ENCODE measurements at places on chromosomes 13 and 19. TPM values are rescaled to one million over a fixed set of nuclear protein-coding genes. Genes with fewer than 3 reads are reported as not detected.

ZNF728 gene
- total RNA-seq: not detected

GJB6 gene
- 0.96 TPM for total RNA-seq

CYP2A7 gene
- not detected for total RNA-seq

NHLRC3 gene
- 22.0 TPM for total RNA-seq

COQ8B gene
- 28.9 TPM for total RNA-seq

KCNJ14 gene
- 1.8 TPM for total RNA-seq

DBP gene
- total RNA-seq: 6.4 TPM

METTL21C gene
- not detected for total RNA-seq

UGGT2 gene
- not detected for total RNA-seq

OR7A5 gene
- total RNA-seq: not detected

ZNF99 gene
- total RNA-seq: not detected

CYP2F1 gene
- not detected for total RNA-seq

PSG6 gene
- total RNA-seq: not detected

IRGC gene
- total RNA-seq: not detected

All from T-helper 1 cell treated with Interleukin-12 subunit alpha and Interleukin-12 subunit beta and Interleukin-4 antibody, amounts not matched to agents 30 ng/mL and 1 ng/mL, for 36 hours (primary cell).